ENCODE measurements at places on chromosomes 6 and 20.

DNA sequence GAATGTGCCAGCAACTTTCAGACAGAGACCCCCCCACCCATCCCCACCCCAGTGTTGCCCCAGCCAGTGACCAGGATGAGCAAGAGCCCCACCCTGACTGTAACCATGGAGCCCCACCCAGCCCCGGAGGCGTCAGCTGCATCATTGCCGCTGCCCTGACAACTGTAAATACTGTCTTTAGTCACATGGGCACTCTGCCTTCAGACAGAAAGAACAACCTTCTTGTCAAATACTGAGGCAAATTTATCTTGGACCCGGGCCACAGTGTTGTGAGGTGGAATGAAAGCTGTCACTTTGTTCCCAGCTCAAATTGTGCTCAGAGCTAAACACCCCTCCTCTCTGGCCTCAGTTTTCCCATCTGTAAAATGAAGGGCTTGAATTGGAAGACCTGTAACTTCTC is 23.7 kb downstream of the MOCS3 start:
- no peak for DNase-seq

DNA sequence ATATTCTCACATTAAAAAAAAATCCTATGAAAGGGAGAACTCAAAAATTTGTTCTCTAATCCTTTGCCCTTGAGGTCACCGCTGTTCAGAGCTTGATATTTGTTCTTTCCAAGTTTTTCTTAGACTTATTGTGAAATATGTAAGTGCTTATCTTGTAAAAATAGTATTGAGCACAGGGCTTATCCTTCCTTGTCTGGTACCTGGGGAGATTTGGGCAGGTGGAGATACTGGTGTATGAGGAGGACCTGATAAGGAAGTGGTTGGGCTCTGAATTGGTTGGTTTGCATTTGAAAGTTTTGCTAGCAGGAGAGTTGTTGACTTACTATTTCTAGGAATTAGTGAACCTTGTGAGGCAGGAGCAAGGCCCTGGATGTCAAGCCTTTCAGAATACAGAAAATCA is 28.9 kb upstream of the ANKEF1 start:
- DNase-seq = no peak

GRCh38 chr6:12544821-12545565 is 171.6 kb upstream of the PHACTR1 start:
- no peak for DNase-seq

DNA sequence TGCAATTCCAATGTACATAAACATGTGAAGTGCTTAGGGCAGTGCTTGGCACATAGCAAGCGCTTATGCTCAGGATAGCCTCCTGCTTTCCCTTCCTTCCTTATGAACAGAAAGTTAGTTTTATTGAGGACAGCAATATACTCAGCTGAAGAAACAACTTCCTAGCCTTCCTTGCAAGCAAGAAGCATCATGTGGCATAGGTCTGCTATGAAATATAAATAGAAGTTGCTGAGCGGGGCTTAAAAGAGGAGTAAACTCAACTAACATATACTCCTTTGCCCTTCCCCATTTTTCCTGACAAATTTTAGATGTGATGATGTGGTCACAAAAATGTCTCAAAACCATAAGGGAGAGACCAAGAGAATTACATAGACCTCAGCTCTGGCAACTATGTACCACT is 98.9 kb downstream of the KIF16B start:
- no peak for DNase-seq

DNA sequence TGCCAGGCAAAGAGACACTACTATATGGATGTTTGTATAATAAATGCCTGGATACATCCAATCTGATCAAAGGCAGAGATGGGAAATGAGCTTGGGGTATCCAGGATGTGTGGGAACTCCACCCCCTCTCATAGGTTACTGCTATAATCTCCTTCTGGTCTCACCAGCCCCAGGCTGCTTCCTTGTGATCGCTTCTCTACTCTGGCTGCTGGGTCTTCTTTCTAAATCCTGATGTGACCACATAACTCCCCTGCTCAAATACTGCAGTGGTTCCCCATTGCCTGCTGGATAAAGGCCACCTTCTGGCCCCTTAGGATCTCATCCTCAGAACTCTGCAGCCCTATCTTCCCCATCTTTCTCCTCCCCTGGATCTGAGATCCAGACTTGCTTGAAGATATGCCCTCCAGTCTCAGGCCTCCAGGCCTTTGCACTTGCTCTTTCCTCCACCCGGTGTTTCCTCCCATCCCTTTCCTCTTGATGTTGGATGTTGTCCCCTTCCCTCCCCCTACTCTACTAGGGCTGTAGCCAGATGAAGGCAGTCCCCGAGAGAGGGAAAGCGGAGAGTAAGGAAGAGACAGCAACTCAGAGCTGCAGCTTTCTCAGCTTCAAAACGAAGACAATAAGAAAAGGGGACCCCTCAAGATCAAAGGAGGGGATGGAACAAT is 828 bp upstream of the XKR7 start:
- DNase-seq = no peak

- no peak for DNase-seq
Observed at GRCh38 chr20:3165473-3166337, 6.0 kb upstream of the FASTKD5 start.

DNA sequence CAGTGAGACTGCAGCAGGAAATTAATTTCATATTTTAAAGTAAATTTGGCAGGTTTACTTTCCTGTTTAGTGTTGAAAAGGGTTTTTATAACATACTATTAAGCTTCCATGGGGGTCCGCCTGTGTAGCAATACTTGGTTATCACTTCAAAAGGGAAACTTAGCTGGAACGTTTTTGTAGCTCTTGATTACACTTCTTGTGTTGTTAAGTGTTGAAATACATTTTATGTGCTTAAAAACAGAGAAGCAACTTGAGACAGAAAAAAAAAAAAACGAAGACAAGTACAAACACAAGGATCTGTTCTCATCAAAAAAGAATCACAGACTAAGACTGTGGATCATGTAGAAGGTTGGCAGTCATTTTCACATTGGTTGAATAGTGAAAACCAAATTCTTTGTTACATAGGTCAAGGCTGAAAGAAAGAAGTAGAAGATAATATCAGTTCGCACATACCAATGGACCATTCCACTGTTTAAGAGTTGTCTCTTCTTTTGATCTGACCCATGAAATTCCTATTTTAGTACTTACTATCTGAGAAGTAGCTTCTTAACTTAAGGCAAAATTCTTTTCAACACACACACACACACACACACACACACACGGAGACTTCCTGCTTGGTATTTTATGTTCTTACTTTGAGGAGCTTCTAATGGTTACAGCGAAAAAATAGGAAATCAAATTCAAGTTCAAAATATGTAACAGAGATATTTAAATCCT is 113.9 kb upstream of the SLC35B3 start:
- DNase-seq = no peak

DNA sequence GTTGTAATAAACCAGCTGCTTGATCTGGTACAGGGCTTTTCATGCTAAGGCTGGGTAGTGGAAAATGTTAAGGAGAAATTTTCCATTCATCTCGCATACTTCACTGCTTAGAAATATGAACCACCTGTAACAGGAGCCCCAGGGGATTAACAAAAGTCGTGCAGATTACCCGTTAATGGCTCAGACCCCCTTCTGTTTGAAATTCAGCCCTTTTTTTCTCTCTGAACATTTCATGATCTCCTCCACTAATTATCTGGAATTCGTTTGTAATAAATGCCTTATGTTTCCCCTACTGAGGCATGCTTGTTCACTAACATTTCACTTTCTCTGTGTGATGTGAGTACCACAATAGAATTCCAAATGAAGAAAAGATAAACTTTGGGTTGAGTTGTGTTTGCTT is 336.4 kb upstream of the HSF2 start:
- DNase-seq = no peak

DNA sequence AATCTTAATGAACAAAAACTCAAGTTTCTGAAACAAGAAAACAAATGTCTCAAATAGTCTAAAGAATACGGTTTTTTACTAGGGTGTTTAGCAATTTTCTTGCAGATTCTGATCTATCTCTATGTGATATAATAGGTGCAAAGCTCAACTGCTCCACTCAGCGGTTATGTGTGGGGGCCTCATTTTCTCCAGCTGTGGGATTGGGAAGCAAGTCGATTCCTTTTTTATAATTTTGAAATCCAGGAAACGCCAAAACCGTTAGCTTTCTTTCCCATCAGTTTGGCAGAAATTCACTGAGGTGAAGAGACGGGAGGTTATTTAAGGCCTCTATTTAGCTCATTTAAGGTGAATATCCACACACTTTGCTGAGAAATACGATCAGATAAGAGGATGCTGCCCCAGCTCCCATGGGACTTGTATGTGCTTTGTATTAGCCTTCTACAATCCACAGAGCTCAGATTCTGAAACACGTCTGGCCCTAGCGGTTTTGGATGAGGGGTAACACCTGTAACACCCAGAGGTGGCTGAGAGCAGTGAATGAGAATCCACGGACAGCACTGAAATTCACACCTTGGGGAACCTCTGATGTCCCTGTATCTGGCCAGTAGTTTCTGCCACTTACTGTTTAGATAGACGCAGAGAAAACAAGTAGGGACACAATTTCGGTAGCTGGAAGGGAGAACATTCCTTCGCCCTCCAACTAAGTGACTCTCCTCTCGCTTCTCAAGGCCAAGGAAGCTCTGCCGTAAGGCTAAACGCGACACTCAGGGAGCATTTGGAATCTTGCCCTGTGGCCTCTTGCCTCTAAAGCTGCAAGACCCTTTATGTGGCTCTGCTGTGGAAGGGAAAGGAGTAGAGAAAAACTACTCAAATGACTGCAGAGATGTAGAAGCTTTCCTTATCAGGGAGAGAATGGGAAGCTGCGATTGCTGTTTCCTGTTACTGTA is 6.5 kb upstream of the BCAS4 start:
- DNase-seq = no peak

GRCh38 chr20:59032713-59033059 is 551 bp upstream of the ATP5F1E start:
- no peak for DNase-seq

GRCh38 chr6:138331984-138332383 is 45.7 kb upstream of the SMIM28 start:
- no peak for DNase-seq

DNA sequence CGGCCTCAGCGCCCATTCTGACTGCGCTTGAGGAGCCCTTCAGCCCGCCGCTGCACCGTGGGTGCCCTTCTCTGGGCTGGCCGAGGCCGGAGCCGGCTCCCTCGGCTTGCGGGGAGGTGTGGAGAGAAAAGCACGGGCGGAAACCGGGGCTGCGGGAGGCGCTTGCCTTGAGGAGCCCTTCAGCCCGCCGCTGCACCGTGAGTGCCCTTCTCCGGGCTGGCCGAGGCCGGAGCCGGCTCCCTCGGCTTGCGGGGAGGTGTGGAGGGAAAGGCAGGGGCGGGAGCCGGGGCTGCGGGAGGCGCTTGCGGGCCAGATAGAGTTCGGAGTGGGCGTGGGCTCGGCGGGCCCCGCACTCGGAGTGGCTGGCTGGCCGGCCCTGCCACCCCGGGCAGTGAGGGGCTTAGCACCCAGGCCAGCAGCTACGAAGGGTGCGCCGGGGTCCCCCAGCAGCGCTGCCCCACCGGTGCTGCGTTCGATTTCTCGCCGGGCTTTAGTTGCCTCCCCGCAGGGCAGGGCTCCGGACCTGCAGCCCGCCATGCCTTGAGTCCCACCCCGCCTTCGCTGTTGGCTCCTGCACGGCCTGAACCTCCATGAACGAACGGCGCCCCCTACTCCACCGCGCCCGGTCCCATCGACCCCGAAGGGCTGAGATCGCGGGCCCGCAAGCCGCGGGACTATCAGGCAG is 45.7 kb upstream of the MCUR1 start:
- no peak for DNase-seq

- DNase-seq = no peak
Observed at GRCh38 chr6:21003780-21004541, 469.7 kb downstream of the CDKAL1 start.

GRCh38 chr6:44309092-44309491 is 4.1 kb downstream of the AARS2 start:
- no peak for DNase-seq

DNA sequence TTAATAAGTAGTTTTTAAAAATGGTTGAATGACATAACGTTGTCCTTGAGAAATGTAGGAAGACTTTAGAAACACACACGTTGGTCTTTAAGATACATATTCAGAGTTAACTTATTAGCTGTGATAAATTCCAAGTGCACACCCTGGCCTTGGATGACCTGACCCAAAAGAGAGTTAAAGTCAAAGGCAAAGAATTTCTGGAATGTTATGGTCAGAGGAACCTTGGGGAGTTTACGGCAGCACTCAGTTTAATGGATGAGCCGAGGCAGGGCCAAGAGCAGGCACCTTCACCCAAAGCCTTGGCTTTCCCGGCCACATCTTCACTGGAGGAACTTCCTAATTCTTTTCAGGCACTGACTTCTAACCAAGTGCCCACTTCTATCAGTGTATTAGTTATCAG is 200.5 kb downstream of the SMOC2 start:
- DNase-seq = no peak

DNA sequence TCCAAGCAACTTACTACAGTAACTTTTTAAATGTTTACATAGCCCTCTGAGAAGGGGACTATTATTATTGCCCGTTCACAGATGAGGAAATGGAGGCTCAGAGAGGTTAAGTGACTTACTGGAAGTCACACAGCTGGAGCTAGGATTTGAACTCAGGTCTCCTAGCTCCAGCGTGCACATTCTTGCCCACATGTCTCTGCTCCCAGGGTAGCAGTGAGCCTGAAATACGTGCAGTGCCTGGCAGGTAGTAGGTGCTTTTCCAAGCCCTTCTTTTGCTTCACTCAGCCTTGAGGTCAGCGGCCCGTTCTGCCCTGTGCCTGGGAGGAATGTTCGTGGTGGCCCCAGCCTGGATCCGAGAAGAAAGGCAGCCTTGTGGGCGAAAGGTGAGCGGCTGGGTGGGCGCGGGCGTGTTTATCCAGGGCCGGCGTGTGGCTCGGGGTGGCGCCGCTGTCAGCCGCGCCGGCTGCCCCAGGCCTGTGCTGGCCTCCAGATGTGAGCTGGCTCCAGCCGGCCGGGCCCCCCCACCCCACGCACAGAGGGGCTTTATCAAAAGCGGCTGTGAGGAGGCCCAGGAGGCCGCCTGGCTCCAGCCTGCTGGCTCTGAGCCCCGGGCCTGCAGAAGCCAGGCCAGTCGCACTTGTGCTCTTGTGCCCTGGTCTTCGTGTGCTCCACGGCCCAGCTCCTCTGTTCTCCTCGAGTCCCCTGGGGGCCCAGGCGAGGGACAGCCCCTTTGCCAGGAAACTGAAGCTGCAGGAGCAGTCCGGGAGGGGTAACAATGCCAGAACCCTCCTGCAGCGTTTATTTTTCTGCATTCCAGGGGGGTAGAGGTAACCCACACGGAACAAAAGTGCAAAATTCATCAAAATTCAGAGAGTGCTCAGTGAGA is 58.1 kb downstream of the UBE2V1 start:
- DNase-seq = no peak

GRCh38 chr6:90787446-90787845 is 200.6 kb upstream of the MAP3K7 start:
- DNase-seq = no peak

DNA sequence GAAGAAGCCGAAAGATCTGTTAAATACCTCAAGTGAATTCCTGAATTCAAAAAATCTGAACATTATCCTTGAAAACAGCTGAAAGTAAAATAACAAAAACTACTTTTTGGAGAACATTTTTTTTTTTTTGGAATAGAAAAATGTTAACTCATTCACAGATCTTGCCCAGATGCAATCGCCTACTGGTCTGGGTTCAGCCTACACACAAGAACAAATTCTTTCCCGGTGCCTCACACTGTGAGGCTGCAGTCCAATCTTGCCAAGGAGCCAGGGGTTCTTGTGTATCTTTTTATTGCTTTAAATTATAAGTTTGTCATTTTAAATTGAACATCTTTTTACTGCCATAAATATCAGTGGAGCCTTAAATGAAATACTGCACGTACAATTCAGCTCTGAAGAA is 41.2 kb upstream of the TMEM200A start:
- no peak for DNase-seq

- DNase-seq = no peak
Observed at GRCh38 chr20:50099113-50099512, 13.8 kb downstream of the UBE2V1 start.

- no peak for DNase-seq
Observed at GRCh38 chr6:165782134-165782533, 119.1 kb upstream of the PDE10A start.
